Large intestine (tissue), 12 donors: ENCODE measurements at places on chromosomes 6 and 20. TPM values are rescaled to one million over a fixed set of nuclear protein-coding genes. Genes with fewer than 3 reads are reported as not detected.

DNA sequence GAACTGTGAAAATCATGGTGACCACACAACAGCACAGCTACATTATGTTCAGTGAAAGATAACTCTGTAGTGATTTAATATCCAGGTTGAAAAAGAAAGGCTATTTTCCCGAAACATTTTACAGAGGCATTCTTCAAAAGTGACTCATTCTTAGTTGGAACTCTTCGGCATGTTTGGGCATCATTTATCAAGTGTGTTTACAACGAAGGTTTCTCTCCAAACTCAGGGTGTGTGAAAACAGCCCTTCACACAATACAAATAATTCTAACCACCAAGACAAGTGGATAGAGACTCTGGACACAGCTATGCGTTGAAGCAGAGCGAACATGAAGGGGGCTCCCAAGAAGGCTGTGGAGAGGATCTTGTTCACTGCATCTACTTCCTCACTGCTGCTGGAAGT is 57.6 kb downstream of the CBLN4 start:
- no peak for DNase-seq

GRCh38 chr20:45976086-45976485 is 4.1 kb upstream of the ZNF335 start:
- no peak for DNase-seq

- DNase-seq, result no peak
Measured at GRCh38 chr6:155936127-155936526, 480.5 kb upstream of the NOX3 start.

DNA sequence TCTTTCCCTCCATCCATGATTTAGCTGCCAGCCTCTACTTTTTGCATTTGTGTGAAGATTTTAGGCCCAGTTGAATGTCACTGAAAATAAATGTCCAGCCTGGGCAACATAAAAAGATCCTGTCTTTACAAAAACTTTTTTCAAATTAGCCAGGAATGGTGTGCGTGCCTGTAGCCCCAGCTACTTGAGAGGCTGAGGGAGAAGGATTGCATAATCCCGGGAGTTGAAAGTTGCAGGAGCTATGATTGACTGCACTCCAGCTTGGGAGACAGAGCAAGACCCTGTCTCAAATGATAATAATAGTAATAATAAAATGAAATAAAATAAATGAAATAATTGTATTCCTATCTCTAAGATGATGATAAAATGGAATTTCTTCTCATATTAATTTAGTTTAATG is 5.0 kb upstream of the GFOD1 start:
- no peak for DNase-seq

GRCh38 chr20:19451231-19451922 is 238.9 kb downstream of the SLC24A3 start:
- no peak for DNase-seq

DNA sequence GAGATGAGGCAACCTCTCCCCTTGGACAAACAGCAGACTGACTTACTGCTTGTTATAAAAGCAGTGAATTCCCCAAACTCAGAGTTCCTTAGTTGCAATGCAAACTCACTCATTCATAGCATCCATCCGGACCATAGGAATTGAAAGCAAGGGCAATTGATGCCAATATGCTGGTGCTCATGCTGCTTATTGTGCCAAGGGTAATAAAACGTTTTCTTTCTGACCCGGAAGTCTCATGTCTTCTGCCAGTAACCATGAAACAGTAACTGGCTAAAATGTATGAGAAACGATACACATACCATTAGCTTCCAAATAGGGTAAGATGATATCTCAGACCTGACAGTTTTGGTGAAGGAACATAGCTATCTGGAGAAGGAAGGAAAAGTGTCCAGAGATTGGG is 18.1 kb downstream of the PRKN start:
- DNase-seq, result no peak

DNA sequence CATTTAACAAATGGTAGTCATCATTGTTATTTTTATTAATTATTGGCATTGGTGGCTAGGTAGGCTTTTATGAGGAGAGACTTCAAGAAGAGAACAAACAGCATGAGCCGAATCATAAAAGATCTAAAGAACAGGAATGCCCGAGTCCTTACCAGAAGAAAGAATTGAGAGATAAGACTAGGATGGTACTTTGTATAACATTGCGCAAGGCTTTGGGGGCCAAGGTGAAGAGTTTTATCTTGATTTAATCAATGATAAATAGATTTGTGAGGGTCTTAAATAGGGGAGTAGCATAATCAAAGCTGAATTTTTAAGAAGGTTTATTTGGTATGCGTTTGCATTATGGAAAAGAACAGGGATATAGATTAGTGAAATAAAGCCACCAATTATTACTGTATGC is 15.4 kb downstream of the CDC40 start:
- DNase-seq, result no peak

- DNase-seq, result peak; percentile 6
Measured at GRCh38 chr6:166382500-166382932, 224 bp downstream of the MPC1 start.

DNA sequence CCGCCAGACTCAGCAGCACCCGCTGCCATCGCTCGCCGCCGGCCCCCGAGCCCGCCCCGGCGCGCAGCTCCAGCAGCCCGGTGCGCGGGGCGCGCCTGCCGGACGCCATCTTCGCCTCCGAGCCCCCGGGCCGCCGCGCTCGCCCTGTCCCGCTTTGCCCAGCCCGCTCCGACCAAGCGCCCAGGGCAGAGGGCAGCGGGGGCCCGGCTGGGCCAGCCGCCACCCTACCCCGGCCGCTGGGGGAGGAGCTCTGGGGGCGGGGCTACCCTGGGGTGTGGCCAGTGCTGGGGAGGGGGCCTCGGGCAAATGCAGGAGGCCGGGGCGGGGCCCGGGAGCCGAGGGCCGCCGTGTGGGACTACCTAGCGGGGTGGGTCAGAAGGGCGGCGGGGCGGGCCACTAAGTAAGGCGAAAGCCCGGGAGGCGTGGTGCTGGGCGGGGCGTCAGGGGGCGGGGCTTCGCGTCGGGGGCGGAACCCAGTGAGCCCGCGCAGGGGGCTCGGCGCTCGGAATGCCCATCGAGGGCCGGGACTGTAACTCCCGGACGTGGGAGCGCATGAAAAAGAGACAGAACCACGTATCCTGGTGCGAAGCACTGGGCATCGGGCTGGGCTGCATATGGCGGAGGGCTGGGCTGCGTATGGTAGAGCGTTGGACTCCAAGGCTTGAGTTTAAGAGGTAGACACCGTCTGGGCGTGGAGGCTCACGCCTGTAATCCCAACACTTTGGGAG is at the start of gene SNTA1:
Gene SNTA1 (minus strand): TSS at position 252 of the 728 bp plus-strand sequence. CDS start 143 bp downstream, at position 109.
- DNase-seq, result peak; percentile 91

DNA sequence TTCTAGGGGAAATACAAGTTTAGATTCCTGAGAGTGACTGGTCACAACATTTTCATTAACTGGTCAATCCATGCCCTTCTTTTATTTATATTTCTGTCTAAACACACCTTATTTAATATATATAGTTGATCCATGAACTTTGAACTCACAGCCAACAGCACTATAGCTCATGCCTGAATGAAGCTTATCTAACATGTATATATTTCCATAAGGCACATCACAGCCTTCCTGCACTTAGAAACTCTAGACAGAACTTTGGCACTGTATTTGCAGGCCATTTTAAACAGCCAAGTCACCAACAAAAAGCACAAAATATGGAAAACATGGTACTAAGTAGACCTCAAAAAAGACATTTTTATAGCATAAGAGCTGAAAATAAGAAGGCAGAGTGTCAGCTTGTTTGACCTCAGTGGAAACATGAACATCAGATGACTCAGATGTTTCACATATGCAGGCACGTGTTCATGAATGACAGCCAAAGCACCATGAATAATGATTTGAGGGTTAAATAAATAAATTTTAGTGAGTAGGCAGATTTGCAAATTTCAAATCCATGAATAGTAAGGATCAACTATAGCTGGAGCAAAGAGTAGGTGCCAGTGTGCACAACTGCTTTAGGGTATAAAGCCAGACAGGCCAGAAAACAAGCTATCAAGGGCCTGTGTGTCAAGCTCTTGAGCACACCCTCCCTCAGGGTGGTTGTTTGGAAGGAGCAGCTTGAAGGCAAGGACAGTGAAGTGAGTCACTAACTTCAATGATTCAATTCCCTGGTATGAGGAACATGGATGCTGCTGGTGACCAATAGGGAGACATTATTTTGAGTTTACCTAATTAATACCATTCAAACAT is 88.9 kb upstream of the NT5E start:
- DNase-seq, result peak; percentile 18

DNA sequence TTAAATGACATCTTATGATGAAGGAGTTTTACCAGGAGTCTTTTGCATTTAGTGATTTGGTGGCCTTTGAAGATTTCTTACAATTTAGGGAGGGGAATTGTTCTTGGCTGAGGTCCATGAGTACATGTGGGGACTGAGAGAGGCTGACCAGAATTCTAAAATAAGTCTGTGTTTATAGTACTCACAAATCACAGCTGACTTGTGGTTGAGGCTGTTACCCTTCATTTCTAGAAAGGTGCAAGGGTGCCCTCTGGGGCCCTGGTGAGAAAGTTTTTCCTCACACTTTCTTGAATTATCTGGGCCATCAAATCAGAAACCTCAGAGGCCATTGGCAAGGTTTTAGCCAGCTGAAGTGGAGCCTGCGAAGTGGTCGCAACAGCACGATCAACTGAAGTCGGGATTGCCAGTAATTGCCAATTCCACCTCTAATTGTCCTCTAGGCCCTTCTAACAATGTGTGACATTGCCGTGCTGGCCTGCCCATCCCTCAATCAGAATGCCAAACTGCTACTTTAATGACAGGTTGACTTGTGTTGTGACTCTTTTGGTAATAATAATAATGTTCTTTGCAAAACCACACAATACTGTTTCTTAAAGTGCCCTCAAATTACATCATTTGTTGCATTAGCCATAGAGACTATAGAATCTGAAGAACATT is 221.6 kb downstream of the OGFRL1 start:
- peak; percentile 27 for DNase-seq

DNA sequence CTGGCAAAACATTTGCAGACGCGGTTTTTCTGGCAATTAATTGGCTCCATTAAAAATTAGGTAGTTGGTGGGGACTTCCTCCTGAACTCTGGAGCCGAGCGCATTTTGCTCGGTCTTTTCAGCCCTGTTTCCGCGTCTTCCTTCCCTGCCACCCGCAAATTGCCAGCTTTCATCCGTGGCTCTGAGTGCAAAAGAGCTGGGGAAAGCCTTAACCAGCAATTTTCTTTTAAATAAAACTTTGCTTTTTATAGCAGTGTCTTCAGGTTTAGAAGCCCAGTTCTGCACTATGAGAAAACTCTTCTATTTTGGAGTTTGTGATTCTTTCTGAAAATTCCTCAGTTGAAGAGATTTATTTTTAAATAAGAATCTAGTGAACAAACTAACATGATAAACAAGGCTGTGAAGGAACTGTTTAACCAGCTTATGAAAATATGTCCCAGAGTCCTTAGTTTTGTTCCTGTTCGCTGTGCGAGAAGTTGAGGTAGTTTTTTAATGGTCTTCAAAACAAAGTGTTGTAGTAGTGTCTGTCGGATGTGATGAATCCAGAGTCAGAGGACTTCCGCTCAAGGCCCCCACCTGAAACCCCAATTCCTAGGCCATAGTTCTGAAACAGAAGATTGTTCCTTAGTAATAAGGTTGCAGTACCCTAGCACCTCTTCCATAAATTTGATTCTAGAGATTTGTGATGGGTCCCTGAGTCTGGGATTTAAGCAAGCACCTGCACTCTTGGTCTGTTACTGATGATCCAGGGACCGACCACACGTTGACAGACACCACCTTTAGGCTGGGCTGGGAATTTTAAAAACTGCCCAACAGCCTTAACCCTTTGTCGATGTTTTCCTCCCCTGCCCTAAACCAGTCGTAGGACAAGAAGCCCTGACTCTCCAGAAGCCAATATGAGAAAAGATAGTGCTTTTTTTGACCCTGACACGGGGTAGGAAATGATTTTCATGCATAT is 950 bp downstream of the KCTD20 start:
- DNase-seq, result peak; percentile 50

DNA sequence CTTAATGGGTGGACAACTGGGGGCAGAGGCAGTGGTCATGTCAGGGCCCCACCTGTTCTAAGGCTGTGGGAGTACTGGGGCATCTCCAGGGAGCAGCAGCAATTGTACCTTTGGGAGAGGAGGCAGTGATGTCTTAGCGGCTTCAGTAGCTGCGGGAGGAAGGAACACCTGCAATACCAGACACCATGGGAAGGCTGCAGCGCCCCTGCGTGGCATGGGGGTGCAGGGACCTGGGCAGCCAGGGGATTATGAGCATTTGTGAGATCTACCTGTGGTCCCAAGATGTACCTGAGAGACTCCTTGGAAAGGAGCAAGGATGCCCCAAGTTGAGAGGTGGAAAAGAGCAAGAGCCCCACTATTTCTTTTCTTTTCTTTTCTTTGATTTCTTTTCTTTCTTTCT is 112.1 kb upstream of the GPR6 start:
- DNase-seq, result no peak

DNA sequence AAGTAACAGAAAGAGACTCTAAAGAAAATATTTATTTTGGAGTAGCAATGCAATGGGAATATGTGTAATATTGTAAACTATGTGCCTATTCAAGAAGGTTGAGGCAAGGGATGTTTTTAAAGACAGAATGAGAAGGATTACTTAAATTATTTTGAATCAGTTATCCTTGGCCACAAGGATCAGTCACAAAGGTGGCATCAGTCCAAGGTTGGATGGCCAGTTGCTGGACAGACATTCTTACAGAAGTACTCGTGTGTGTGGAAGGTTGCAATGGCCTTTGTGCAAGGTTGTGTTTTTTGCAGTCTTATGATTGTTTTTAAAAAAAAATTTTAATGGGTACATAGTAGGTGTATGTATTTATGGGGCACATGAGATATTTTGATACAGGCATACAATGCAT is 2.0 kb downstream of the QRSL1 start:
- DNase-seq, result no peak

GRCh38 chr20:58024241-58024721 is 204.2 kb downstream of the ANKRD60 start:
- no peak for DNase-seq

The MROH8 gene
- polyA plus RNA-seq, result 3.6 TPM

The NRSN1 gene
- polyA plus RNA-seq, result 10.0 TPM

The PYGB gene
- 35.1 TPM for polyA plus RNA-seq

The TPD52L1 gene
- 53.4 TPM for polyA plus RNA-seq

The IL17A gene
- 0.78 TPM for polyA plus RNA-seq

The CRISP3 gene
- 0.06 TPM for polyA plus RNA-seq

The TMEM14C gene
- 144 TPM for polyA plus RNA-seq

The CRIP3 gene
- 8.4 TPM for polyA plus RNA-seq

The OR2H1 gene
- polyA plus RNA-seq, result not detected

The HCRTR2 gene
- 0.10 TPM for polyA plus RNA-seq

The RIOK1 gene
- 22.9 TPM for polyA plus RNA-seq
